Central memory CD4-positive, alpha-beta T cell (primary cell): ENCODE measurements at places on chromosomes 16 and 17.

DNA sequence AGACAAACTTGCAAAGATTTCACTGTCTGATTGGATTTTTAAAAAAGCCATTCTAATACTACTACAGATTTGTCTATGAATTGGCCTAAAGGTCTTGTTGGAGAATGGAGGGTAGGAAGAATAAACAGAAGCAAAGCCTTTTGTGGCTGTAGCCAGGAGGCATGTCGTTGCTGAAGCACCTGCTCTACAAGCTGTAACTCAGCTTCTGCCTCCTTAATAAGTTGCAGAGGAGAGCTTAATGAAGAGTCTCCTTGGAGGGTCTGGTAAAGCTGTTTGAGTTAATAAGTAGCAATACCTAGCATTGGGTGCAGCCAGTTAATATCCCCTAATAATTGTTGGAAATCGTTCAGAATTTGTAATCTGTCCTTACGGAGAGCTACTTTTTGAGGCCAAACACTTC, 10.0 kb upstream of the ZNF689 start:
- DNase-seq, result no peak

- no peak for DNase-seq
Observed at GRCh38 chr17:40247926-40248495, 28.9 kb downstream of the WIPF2 start.

DNA sequence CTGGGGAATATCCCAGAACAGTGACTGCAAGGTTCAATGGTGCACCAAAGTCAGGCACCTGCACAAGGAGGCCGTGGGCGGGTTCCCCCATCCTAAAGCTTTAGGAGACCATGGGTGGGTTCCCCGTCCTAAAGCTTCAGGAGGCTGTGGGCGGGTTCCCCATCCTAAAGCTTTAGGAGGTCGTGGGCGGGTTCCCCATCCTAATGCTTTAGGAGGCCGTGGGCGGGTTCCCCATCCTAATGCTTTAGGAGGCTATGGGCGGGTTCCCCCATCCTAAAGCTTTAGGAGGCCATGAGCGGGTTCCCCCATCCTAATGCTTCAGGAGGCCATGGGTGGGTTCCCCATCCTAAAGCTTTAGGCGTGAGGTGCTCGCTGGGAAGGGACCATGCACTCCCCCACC, 313.3 kb downstream of the FOXL1 start:
- no peak for DNase-seq

DNA sequence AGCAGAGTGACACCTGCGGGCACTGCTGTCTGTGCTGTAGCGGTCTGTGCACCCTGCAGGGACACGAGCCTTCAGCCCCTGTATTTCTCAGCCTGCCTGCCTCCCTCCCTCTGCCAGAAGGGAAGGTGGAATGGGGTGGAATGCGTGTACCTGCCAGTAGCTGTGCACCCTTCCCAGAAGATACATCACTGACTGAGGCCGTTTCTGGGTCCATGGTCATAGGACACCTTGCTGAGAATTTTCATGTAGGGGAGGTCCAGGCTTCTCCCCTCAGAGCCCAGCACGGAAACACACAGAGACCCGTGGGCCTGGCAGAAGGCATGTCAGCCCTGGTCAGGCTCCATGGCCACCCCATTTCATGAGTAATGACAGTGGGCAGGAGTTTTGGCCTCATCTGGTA, 16.5 kb downstream of the DBNDD1 start:
- no peak for DNase-seq

GRCh38 chr16:3363793-3364192, 8.1 kb downstream of the OR2C1 start:
- DNase-seq, result no peak

DNA sequence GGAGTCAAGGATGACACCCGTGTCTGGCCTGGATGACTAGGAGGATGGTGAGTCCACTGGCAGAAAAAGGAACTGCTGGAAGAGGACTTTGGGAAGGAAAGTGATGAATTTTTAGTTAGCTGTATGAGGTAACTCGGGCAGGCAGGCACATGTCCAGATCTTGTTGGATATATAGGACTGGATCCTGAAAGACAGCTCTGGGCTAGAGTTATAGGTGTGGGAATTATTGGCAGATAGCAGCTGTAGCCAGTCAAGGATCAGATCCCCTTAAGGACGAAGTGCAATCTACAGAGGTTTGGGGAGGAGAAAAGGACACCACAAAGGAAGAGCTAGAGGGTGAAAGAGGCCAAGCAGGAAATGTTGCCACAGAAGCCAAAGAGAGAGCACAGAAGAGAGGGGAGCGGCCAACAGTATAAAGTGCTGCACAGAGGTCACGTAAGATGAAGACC, 10.1 kb downstream of the CYB5D1 start:
- no peak for DNase-seq

DNA sequence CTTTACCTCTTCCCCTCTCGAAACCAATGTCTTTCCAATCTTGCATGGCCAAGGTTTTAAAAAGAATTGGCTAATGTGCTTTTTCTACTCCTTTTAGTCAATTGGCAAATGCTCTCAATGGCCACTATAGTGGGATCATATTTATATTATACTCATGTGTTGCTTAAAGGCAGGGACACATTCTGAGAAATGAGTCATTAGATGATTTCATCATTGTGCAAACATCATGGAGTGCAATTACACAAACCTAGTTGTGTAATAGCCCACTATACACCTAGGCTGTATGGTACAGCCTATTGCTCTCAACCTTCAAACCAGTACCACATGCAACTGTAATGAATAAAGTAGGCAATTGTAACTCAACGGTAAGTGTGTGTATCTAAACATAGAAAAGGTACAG, 180.9 kb downstream of the HS3ST3A1 start:
- DNase-seq, result no peak

DNA sequence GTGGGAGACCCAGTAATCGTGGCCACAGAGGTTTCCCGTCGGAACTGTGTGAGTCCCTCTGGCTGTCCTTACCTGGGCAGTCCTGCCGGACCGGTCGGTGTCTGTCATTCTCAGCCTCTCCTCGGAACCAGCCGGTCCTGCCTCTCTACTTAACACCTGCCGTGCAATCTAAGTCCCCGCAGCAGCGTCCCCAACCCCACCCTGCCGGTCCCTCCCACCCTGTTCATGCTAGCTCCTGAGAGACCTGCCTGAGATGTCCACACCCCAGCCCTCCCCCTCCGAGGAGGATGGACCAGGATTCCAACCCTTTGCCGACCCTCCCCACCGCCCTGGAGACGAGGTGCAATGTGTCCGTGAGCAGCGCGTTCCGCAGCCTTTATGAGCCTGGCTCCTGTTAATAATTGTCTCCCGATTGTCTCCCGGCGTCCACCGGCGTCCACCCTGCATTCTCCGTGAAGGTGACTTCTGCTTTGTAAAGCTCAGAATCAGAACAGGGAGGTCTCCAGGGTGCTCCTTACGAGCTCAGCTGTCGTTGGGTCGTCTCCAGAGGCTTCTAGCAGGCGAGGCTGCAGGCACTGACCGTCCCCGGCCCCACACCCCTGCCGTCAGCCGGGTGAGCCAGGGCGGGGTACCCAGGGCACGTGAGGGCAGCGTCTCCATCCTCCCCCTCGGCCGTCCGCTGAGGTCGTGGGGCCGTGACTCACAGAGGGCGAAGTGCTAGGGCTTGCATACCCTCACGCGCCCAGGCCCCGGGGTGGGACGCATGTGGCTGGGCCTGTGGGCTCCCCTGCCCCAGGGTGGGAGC, 10.1 kb downstream of the METRNL start:
- DNase-seq, result no peak

DNA sequence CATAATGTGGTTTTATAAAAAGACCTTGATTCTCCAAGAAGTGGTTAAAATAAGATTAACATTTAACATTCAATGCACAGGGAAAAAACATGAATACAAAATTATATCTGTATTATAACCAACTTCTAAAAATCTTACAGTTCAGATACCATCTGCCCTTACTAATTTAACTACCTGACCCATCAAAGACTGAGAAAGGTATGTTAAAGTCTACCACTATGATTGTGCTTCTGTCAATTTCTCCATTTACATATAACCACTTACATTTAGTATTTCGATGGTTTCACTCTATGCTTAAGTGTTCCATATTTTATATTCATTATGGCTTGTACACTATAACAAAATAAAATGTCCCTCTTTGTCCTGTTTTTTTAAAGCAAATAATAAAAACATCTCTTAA, 14.6 kb downstream of the AP1G1 start:
- no peak for DNase-seq

- no peak for DNase-seq
Observed at GRCh38 chr17:80992948-80993624, 1.4 kb downstream of the CHMP6 start.

DNA sequence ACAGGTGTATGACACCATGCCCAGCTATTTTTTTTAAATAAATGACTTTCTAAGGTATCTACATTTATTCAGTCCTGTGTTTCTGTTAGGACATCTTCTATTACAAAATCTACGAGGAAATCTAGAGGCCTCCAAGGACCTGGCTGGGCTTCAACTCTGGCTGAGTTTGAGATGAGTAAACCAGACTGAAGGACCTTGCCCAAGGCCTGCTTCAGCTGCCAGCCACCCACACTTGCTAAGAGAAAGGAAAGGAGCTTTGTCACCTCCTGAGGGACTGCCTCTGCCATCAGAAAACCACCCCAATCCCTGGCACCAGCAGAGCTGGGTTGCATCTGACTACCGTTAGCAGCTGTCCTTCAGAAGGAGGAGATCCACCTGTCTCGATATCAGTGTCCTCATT, 1.3 kb upstream of the MYO1D start:
- DNase-seq, result no peak

GRCh38 chr17:64387145-64387473, 3.6 kb downstream of the PECAM1 start:
- no peak for DNase-seq

DNA sequence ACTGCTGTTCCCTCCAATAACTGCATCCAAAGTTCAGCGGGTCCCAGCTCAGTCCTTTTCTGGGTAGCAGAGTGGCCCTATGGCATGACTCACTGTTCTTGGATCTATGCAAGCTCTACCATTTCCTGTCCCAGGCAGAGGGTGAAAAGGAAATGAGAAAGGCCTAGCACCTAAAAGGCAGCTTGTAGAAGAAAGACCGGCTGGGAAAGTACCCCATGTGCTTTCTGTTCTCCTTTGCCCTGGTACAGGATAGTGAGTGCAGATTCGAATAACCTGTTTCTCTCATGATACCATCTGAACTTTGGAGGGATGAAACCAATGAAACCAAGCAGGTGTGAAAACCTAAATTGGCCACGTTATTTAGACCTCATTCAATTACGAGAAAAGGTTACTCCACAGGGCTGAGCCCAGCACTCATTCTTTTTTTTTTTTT, 12.7 kb upstream of the HASPIN start:
- DNase-seq, result peak; percentile 91

DNA sequence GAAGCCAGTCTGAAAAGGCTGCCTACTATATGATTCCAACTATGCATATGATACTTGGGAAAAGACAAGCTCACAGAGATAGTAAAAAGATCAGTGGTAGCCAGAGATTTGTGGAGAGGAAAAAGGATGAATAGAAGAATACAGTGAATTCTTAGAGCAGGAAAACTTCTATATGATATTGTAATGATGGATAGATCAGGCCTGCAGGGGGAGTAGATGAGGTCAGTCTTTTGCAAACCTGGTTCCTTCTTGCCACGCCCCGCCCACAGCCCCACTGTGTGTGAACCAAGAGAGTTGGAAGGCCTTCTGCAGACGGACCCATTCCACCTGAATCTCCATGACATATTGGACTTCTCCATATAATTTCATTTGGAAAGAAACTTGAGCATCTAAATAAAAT, 761 bp upstream of the CCL8 start:
- DNase-seq, result no peak

DNA sequence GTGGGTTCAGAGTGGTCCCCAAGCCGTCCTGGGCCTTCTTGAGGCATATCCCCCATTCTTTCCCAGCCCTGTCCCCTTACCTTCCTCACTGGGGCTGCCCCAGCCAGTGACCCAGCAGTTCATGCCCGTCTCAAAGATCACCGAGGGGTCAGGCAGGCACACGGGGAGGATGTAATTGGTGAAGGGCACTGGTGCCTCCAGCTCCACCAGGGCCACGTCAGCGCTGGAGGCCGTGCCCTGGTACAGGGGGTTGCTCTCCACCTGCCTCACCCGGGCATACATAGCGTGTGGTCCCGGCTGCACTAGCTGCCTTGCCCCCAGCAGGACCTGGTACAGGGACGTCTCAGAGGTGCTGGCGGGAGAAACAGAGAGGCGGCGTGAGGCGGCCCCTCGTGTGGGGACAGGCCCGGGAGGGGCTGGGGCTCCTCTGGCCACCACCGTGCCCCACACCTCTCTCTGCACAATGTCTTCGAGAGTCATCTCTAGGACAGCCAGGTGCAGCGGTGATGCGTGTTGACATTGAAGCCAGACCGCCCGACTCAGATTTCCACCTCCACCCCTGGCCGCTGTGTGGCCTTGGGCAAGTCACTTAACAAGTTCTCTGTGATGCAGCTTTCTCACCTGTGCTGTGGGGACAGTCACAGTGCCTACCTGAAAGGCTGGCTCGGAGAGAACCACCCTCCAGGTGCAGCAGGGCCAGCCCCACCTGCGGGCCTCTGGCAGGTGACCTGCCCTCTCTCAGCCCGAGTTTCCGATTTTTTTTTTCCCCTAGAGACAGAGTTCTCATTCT, 5.8 kb downstream of the PRSS27 start:
- DNase-seq, result no peak

GRCh38 chr17:50346313-50347116, 589 bp downstream of the XYLT2 start:
- DNase-seq, result no peak
